CMK (cell line): ENCODE measurements at places on chromosomes 13 and 19.

DNA sequence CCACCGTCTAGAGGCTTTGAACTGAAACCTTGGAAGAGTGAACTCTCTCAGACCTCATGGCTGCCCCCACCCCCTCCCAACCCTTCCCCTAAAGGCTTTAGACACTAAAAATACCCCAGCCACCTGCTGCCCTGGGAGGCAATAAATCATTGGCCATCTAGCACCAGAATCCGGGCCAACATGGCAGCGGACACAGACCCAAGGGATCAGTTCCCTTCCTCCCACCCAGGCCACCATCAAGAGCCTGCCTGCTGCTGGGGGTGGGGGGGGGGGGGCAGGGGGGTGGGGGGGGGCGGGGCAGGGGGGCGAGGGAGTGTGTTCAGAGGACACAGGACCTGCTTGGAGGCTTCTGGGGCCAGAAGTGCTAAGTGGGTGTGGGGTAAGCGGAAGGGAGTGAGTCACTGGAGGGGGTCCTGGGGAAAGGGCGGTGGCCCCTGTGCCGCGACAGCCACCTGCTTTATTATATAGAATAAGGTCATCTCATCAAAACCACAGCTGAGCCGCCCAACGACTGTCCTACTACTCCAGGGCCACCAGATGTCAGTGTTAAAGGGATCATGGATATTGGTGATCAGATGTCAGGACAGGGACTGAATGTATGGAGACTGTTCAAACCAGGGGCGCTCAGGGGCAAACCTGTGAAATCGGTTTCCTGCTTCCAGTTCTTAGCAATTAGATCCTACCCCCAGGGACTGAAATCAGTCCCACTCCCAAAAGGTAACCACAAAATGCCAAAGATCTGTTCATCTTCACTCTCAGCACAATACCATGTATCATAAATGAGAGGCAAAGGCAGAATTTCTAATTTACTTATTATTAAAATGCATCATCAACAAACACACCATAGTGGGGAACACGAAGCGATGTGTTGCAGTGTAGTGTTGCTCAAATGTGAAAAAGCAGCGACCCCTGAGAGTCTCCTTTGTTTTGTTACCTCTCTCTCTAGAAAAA lies 24.3 kb downstream of the ARL11 start:
- DNase-seq: no peak

GRCh38 chr13:39874331-39875053 lies 219.0 kb downstream of the COG6 start:
- DNase-seq: no peak

- DNase-seq: no peak
Observed at GRCh38 chr19:32566246-32566830, 14.7 kb upstream of the PDCD5 start.

- DNase-seq: no peak
Observed at GRCh38 chr19:7582446-7582845, 13.2 kb upstream of the CAMSAP3 start.

- DNase-seq: no peak
Observed at GRCh38 chr13:105231579-105231978, 1303.9 kb downstream of the EFNB2 start.

GRCh38 chr13:25172303-25172630 lies 179 bp upstream of the AMER2 start:
- DNase-seq: no peak

- DNase-seq: no peak
Observed at GRCh38 chr13:37382146-37382545, 216.4 kb downstream of the POSTN start.

DNA sequence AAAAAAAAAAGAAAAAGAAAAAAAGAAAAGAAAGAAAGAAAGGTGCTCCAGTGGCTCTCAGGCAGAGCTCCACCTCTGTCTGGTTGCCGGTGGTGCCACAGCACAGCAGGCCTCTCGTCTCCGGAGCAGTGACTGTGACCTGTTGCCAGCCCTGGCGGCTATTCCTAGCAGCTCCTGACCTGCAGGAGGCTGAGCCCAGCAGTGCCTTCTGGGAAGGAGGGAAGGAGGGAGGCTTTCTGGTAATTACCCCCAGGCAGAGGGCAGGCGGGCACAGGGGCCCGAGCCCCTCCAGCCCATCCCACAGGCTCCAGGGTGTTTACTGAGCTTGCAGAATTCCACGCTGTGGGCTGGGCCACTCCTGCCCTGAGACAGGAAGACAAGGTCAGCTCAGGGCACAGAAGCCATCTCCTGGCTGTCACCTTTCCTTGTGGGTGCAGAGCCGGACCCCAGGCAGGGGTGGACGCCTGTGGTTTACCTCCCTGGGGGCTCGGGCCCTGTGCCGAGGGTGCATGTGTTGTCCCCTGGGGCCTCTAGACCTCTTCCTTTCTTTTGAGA lies 77.9 kb downstream of the GNG7 start:
- DNase-seq: no peak

GRCh38 chr19:30362156-30362754 lies 9.9 kb upstream of the ZNF536 start:
- no peak for DNase-seq

- DNase-seq: no peak
Observed at GRCh38 chr13:26968431-26969341, 202.9 kb downstream of the USP12 start.

GRCh38 chr19:47228937-47229675 lies 1.9 kb downstream of the BBC3 start:
- DNase-seq: peak; percentile 61

DNA sequence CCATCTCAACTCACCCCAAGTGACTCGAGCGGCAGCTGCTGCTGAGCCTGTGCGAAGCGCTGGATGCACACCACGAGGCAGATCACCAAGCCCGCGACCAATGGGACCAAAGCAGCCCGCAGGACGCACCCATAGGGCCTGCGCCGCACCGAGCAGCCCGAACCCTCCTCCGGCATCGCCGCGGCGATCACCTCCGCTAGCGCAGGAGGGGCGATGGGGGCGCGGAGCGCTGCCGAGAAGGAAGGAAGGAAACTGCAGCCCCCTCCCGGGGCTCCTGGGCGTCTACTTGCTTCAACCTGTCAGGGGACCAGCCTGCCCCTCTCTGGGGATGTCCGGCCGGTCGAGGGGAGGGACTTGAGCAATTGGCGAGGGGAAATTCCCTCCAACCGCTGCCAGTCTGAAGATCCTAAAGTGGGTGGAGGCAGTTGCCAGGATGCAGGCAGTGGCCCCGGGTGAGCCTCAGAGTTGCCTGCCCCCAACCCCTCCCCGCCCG lies at the start of gene CD70:
Gene CD70, minus strand, starts transcription at position 324 of the 493 bp plus-strand sequence. Its CDS starts 148 bp downstream, at position 176.
- DNase-seq: no peak

- DNase-seq: no peak
Observed at GRCh38 chr19:35797663-35798062, 15.0 kb downstream of the PRODH2 start.

DNA sequence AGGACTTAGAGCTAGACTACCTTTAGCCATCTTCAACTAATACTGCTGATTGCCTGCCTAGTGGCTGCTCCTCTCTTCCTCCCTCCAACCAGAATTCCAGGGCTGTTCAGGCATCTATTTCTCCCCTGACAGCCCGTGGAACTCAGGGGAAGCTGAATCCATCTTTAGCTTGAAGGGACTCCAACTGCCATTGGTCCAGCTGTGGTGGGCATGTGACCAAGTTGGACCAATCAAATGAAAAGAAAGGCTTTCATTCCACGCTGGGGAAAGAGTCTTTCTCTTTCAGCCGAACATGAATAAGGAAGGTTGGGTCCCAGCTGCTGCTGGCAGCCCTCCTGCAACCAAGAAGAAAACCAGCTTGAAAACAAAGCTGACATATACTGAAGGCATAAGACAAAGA lies 168.5 kb upstream of the OBI1 start:
- no peak for DNase-seq

- no peak for DNase-seq
Observed at GRCh38 chr19:11421371-11422098, 2.4 kb upstream of the RGL3 start.

- DNase-seq: no peak
Observed at GRCh38 chr13:28476919-28477708, 17.8 kb downstream of the FLT1 start.

GRCh38 chr13:70310396-70311119 lies 202.3 kb upstream of the KLHL1 start:
- no peak for DNase-seq

GRCh38 chr19:14632286-14632685 lies 42.4 kb downstream of the ADGRE3 start:
- DNase-seq: peak; percentile 71

GRCh38 chr13:98917116-98917515 lies 60.7 kb downstream of the DOCK9 start:
- DNase-seq: no peak

DNA sequence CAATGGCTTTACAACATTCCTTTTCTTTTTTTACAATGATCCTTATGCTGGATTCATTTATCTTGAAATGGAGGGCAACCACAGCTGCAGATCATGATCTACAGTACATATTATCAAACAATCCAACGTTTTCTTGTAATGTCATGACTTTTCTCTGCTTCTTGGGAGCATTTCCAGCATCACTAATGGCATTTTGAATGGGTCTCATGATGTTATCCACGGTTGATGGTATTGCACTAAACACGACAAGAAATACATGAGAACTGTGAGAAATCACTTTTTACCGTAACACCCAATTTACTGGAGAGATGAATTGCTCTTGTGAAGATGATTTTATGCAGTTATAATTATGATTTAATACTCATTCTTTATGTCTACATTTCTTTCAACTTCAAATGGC lies 16.2 kb upstream of the ACOD1 start:
- DNase-seq: no peak

DNA sequence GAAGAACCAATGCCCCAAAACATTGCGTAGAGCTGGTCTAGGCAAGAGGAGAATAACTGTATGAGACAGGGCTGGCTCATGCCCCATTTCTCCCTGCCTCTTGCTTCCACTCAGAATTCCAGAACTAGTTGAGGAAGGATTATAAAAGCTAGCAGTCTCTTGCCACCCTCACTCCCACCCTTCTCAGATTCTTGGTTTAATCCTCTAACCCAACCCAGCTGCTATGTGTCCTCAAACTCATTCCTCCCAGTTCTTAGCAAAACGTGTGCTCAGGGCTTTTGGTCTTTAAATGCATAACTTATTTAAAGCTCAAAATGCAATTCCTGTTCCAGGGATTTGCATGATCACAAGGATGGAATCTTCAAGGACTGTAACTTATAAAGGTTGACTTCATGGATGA lies 466.3 kb downstream of the COG6 start:
- no peak for DNase-seq

DNA sequence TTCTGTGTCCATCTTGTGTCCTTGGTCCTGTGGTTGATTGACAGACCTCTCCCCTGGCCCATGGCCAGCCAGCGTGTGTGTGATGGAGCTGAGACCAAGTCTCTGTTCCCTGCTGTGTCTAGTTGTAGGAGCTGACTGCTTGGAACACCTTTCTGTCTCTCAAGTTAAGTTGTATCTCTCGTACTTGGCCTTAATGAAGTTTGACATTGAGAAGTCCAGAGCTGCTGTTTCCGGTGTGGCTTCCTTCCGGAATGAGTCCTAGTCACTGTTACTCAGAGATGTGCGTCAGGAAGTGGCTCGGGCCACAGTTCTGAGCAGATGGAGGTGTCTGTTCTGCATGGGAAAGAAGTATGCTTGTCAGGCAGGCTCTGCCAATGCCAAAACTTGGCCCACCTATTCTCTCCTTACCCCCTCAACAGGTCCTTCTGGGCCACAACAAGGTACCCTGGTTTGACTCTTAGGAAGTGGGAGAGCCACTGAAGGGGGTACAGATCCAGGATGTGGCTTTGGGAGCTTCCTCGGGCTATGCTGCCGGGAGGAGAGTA lies 54.3 kb downstream of the GATAD2A start:
- DNase-seq: peak; percentile 63

DNA sequence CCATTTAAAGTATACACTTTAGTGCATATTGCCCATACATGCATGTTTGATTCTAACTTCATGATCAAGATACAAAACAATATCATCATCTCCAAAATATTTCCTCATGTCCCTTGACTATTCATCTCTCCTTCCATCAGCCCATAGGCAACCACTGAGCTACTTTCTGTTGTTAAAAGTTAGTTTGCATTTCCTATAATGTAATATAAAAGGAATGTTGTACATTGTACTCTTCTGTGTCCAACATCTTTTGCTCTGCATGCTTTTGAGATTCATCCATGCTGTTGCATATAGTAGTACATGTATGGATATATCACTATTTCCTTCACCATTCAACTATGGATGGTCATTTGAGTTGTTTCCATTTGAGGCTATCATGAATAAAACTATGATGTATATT lies 74.7 kb downstream of the ITGBL1 start:
- no peak for DNase-seq

- DNase-seq: no peak
Observed at GRCh38 chr19:15869873-15870272, 28.0 kb downstream of the CYP4F2 start.

- DNase-seq: no peak
Observed at GRCh38 chr19:33393286-33394005, 19.9 kb downstream of the CEBPG start.
